Kidney glomerular epithelial cell (primary cell): ENCODE measurements at places on chromosomes 7 and 10.

- no peak for DNase-seq
Observed at GRCh38 chr10:70834021-70834420, 18.3 kb downstream of the SGPL1 start.

DNA sequence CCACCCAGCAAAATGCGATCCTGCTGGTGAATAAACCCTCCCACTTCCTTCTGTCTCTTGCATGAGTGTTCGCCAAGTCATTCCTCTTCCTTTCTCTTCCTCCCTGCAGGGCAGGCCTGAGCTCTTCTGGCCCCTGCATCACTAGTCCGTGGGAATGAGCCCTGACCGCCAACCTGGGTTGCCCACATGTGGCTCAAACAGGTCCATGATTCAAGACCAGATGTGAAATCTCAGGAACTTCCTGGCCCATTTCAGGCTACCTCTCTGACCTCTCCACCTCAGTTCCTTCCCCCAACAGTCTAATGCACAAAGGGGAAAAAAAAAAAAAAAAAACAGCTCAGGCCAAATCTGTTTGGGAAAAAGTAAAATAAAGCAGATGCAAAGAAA lies 5.4 kb upstream of the YWHAG start:
- no peak for DNase-seq

GRCh38 chr7:121372376-121373010 lies 23.6 kb downstream of the FAM3C start:
- no peak for DNase-seq

GRCh38 chr10:109861081-109861480 lies 62.2 kb downstream of the XPNPEP1 start:
- no peak for DNase-seq

DNA sequence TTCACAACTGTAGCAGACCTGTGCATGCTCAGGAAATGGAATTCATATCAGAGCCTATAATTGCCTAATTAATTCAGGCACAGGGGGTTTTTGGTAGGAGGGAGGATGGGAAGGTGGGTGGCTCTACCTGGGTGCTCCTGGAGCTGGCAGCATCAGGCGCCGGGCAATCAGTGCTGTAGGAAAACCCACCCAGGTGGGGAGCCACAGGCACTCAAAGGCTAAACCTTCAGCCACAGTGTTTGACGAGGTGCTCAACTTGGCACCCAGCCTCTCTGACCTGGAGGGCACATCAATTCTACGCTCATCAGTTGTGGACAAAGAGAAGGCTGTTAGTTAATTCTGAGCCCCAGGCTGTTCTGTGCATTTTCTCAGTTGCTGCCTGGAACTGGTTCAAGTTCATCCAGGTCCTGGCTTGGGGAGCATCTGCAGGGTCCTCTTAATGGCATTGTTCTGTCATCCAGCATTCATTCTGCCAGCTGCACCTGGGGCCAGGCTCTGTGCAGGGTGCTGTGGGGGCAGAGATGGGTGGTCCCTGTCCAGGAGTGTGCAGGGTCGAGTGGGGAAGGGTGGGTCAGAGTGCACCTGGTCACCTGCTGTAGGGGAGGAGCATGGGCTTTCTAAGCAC lies 54.1 kb upstream of the NPTX2 start:
- no peak for DNase-seq

DNA sequence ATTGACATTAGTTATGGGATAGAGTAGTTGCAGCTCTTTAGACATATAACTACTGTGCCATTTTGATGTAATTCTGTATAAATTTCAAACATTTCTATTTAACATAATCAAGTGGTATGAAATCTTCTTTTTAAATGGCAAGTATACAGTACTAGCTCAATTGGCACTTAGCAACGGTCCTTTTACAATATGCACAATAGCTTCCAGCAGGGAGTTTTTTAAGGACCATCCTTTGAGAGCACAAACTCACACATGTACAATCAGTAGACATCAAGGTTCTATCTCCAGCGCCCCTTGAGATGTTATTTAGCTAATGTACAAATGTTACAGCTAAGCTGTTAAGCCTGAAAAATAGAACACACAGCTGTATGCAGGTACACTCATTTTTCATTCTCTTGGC lies 480.7 kb downstream of the TFEC start:
- DNase-seq = no peak

DNA sequence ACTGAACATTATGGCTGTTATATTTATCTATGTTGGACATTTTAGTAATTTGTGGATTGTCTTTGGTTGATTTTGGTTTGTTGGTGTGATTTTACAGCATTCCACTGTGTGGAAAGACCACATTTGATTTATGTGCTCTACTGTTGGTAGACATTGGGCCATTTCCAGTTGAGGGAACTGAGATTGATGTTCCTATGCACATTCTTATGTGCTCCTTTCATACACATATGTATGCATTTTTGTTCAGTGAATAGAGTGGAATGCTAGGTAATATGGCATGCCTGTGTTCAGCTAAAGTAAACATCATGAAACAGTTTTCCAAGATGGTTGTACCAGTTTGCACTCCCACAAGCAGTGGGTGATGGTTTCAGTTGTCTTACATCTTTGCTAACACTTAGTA lies 15.1 kb downstream of the CACNB2 start:
- no peak for DNase-seq

DNA sequence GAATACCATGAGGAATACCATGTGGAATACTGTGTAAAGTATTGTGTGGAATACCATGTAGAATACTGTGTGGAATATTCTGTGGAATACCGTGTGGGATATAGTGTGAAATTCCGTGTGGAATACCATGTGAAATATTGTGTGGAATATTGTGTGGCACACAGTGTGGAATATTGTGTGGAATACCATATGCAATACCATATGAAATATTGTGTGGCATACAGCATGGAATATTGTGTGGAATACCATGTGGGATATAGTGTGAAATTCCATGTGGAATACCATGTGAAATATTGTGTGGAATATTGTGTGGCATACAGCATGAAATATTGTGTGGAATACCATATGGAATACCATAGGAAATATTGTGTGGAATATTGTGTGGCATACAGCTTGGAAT lies 135.1 kb upstream of the CHST15 start:
- DNase-seq = no peak

- DNase-seq = no peak
Observed at GRCh38 chr10:96747734-96748550, 27.6 kb upstream of the PIK3AP1 start.

GRCh38 chr7:50664937-50665336 lies 99.7 kb upstream of the DDC start:
- no peak for DNase-seq

DNA sequence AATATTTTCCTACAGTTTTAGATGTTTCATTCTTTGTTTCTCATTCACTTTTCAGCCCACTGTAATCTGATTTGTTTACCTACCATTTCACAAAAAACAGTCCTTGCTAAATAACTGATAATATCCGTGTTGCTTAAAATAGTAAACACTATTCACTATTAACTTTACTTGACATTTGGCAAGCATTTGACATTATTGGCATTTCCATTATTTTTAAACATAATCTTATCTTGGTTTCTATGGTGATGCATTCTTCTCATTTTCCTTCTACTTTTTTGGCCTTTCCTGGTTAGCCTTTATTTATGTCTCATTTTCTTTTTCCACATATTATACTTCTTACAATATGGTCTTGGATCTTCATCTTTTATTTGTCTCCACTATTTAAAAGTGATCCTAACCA lies 715.3 kb downstream of the DNAJB9 start:
- no peak for DNase-seq

- peak; percentile 85 for DNase-seq
Observed at GRCh38 chr10:88707429-88708155, 1.5 kb downstream of the LIPK start.

GRCh38 chr10:74936577-74937265 lies 110.3 kb downstream of the KAT6B start:
- DNase-seq = peak; percentile 29

- no peak for DNase-seq
Observed at GRCh38 chr10:4201866-4202825, 417.1 kb upstream of the KLF6 start.

GRCh38 chr7:101245147-101245668 lies 327 bp upstream of the FIS1 start:
- DNase-seq = no peak

GRCh38 chr10:6738112-6738768 lies 158.2 kb upstream of the PRKCQ start:
- DNase-seq = no peak

DNA sequence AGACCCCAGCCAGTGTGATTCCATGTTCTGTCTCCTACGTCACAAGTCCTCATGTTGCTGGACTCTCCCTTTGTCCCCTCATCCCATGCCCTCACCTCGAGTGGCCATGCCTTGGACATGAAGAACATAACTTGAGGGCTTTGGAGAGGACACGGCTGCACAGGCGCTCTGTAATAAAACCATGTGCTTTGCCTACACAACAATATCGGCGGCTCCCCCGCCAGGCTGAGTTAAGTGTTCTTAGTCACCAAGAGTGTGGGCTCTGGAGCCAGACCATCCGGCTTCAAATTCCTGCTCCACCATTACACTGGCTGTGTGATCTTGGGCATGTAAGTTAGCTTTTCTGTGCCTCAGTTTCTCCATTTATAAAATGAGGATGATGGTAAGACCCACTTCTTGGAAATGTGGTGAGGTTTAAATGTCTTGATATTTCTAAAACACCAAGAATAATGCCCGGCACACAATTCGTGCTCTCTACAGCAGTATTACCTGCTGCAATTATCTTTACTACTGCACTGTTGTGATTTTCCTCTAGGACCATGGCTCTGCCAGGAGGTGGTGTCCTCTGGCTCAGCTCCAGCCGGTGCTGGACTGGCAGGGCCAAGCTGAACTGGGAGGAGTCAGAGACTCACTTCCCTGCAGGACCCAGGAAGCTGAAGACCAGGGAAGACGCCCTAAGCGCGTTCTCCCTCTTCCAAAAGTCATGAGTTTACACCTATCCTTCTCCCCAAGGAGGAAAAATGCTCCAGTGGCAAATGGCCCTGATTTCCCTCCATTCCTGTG lies 15.7 kb downstream of the SLIT1 start:
- DNase-seq = no peak

DNA sequence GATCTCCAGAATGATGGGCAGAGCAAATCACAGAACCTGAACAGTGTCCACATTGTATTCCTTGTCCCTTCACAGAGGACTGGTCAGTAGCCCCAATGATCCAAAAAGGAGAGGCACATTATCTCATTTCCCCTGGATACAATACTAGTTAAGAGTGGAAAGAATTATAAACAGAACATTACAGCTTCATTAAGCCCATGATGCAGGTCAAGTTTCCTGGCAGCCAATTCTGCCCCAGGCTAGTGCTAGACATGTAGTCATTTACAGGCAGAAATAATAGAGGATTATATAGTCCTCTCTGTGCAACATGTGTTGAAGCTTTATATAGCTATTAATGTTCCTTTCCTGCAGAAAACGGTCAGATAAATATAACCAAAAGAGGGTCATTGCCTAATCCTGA lies 124.3 kb upstream of the WNT16 start:
- no peak for DNase-seq

DNA sequence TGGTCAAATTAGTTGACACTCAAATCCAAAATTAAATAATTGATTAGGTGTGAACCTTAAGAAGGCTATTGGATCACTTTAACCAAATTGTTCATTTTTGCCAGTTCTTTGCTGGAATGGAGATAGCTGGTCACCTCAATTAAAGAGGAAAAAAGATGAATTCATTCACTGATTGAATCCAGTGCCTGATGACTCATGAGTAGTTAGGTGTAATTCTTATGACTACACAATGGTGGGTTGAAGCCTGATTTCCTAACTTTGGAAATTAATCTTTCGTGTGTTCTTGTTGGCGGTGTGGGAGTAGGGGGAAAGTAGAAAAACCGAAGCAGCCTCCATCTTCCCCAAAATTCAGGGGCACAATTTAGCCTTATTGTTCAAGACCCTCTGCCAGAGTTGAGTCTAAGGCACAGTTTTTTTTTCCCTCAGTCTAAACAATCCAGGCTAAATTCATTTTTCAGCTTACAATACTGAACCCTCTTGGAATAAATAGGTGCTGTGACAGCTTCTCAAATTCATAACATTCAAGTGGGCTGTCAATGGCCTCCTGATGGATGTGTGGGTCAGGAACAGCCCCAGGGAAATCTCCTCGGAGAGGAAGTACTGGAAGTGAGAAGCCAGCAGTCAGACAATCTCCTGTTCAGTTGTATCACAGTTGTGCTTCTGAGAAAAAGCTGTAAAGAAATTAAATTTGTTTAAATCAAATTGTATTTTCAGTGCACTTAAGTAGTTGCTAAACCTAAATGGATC lies 356.6 kb downstream of the BBS9 start:
- no peak for DNase-seq

GRCh38 chr7:38886265-38886664 lies 22.7 kb downstream of the VPS41 start:
- DNase-seq = no peak

DNA sequence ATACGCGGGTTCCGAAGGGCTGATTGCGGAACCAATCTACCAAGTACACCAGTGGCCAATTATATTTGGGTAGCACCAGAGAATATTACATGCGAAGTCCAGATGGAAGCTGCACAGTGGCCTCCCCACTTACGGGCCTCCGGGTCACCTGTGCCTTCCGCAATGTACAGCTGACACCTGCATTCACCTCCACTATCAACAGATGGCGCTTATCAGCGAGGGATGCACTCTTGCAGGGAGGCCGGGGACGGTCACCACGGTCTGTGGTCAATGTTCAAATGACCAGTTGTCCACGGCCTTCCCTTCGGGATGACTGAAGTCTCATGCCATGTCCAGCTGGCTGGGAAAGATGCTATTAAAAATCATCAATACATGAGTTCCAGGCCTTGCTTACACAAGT lies 47.6 kb downstream of the SLIT1 start:
- no peak for DNase-seq

- DNase-seq = no peak
Observed at GRCh38 chr10:12838366-12838765, 163.1 kb downstream of the CCDC3 start.

- DNase-seq = peak; percentile 90
Observed at GRCh38 chr7:47283497-47284131, 298.3 kb downstream of the TNS3 start.

GRCh38 chr10:44473146-44473545 lies 88.2 kb upstream of the CXCL12 start:
- no peak for DNase-seq

GRCh38 chr10:90313576-90314325 lies 544.1 kb downstream of the HTR7 start:
- peak; percentile 21 for DNase-seq

DNA sequence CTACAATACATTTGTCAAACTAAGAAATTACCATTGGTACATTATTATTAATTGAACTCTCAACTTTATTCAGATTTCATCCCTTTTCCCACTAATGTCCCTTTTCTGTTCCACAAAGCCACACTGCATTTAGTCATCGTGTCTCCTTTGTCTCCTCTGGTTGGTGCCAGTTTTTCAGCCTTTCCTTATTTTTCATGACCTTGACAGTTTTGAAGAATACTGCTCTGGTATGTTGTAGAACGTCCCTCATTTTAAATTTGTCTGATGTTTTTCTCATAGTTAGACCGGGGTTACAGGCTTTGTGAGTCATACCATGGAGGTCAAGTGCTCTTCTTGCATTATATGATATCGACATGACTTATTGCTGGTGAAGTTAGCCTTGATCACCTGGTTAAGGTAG lies 173.3 kb upstream of the AGK start:
- DNase-seq = no peak

GRCh38 chr10:47059606-47060311 lies 148.5 kb downstream of the PTPN20 start:
- DNase-seq = no peak
